ENCODE measurements at places on chromosomes 5 and 9.

GRCh38 chr9:107288701-107289100 lies 5.6 kb downstream of the RAD23B start:
- no peak for DNase-seq

DNA sequence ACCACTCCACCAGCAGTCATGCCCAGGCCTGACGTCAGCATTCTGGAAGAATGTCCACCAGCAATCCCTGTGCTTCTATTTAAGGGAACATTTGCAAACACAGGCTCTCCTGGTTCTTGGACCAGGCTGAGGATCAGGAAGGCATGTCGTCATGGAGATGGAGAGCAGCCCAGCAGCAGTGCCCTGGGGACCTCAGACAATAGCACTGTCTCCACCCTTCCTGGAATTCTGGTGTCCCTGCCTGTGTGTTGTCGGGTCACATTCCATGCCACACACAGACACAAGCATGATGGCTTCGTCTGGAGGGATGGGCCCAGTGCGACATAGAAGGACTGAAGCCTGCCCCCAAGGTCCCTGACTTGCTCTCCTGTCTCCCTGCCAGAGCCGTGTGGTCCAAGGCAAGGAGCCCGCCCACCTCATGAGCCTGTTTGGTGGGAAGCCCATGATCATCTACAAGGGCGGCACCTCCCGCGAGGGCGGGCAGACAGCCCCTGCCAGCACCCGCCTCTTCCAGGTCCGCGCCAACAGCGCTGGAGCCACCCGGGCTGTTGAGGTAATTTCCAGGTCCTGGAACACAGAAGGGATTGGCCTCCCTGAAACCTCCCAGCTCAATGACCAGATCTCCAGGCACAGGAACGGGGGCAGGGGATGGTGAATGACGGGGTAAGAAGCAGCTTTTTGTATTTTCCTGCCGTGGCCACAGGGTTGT lies 43.8 kb downstream of the STOM start:
- no peak for DNase-seq

- DNase-seq = no peak
Measured at GRCh38 chr5:132260051-132260450, 2.6 kb downstream of the PDLIM4 start.

DNA sequence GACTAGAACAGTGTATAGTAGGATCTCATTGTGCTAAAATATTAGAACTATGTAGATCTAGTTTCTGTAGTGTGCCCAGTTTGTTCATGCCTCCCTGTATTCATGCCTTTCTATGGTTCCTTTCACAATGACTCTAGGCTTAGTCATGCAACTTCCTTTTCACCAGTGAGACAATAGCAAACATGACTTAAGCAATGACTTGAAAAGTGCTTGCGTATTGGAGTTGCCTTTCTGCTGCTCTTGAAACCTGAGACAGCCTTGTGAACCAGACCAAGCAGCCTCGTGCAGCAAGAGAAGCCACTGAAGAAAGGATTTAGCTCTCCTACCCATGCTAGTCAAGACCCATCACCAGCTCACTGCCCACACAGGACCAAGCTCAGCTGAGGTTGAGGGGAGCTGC lies 294.5 kb upstream of the TAS2R1 start:
- no peak for DNase-seq

Measured in effector CD4-positive, alpha-beta T cell (primary cell).